ENCODE measurements at places on chromosomes 7 and 10.

GRCh38 chr7:18378989-18379605, 116.5 kb upstream of the HDAC9 start:
- DNase-seq: no peak

GRCh38 chr10:48507933-48508790, 96.7 kb downstream of the ARHGAP22 start:
- DNase-seq: no peak

GRCh38 chr10:68790476-68790875, 36.9 kb upstream of the STOX1 start:
- DNase-seq: no peak

- peak; percentile 73 for DNase-seq
These were observed at the start of gene HTRA1 for GRCh38 chr10:122461367-122461728. TSS of gene HTRA1 (plus strand) at chr10:122461553. CDS start at chr10:122461653, 100 bp downstream.

DNA sequence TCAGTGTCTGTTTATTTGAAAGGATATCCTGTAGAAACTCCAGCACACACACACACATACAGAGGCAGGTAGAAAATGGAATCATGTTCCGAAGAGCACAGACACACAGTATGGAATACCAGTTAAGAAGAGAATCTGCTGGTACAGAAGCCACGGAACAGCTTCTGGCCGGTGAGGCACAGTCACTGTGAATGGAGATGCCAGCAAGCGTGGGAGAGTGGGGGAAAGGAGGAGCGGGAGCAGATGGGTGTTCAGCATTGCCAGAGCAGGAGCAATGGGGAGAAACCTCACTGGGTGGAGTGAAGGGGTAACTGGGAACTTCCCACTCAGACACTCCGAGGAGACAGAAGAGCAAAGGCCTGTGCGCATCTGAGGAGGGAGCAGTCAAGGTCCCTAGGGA, 9.5 kb upstream of the IMPDH1 start:
- no peak for DNase-seq

DNA sequence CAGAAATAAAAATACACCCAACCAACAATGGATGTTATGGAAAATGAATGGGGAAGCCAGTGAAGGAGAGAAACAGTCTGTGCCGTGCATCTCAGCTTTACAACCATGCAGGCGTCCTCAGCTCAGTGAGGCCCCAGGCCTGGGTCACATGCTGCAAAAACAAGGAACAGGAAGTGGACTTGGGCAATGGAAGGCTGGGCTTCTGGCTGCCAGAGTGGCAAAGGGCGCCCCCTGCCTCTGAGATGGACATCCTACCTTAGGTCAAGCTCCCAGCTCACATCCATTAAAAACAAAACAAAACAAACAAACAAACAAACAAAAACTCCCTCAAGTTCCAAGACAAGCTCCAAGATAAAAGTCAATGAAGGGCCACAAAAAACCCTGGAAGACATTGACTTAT, 54.7 kb upstream of the AFAP1L2 start:
- peak; percentile 17 for DNase-seq

- no peak for DNase-seq
These were observed 14.5 kb downstream of the GPRIN2 start for GRCh38 chr10:46541735-46542566.

DNA sequence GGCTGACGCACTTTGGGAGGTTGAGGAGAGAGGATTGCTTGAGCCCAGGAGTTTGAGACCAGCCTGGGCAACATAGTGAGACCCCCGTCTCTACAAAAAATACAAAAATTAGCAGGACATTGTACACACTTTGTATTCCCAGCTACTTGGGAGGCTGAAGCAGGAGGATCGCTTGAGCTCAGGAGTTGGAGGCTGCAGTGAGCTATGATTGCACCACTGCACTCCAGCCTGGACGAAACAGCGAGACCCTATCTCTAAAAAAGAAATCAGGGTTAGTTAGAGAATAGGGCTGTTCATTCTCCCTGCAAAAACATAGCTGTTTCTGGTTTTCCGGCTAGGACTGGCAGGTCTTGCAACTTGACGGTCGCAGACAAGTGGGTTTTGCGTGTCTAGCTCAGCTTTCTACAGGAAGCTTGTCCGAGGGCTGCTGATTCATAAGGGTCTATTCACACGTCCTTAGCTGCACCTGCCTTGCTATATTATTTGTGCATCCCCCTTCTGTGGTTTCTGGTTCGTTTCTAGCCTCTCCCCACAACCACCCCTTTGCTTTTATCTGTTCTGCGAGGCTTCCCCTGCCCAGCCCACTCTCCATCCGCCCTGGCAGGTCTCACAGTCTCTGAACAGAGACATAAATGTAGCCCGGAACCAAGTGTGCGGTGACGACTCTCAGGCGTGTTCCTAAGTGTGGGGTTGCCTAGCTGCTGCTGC, 10.7 kb downstream of the AMZ1 start:
- DNase-seq: no peak

- no peak for DNase-seq
These were observed 119.9 kb upstream of the TMEM106B start for GRCh38 chr7:12091231-12091630.

DNA sequence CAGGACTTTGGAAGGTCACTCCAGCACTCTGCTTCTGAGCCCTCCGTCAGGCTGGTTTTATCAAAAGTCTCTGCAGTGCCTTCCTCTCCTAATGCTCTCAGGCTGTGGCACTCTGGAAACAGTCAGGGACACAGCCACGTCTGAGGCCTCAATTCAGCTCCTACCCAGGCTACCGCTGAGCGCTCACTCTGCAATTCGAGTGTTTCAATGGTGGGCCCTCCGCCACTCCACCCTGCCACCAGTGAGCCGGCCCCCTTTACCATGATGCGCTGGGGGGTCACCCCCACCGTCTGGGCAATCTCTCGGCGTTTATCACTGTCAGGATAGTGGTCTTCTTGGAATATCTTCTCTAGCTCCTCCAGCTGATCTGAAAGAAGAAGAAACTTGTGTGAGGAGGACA, 3.5 kb downstream of the NOBOX start:
- DNase-seq: no peak

DNA sequence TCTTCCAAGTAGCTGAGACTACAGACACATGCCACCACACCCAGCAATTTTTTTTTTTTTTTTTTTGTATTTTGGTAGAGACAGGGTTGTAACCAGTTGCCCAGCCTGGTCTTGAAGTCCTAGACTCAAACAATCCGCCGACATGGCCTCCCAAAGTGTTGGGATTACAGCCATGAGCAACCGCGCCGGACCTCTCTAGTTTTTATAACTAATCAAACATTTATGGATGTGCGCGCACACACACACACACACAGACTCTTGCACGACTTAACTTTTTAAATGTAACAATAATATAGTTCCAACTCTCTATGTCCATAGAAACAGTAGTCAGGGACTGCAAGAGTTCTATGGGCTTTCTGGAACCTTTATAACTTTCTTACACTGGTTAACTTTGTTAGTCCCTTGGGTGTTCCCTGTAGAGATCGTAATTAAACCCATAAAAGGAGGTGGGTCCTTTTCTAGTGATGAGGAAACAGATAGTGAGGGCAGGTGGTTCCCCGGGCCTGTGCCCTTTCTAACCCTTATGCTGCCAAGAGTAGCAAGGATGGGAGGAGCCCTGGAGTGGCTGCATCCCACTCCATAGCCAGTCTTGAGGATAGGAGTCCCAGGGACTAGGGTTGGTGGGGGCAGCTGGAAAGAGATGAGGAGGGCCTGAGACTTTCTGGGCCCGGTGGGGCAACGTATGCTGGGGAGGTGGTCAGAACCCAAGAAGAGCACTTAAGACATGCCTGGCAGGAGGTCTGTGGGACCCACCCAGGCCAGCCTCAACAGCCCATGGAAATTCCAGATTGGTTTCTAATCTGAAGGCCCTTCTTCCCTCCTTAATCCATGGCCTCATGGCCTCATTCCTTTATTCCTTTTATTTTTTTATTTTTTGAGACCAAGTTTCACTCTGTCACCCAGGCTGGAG, 8.6 kb downstream of the MARVELD1 start:
- DNase-seq: no peak

- DNase-seq: no peak
These were observed 13.6 kb downstream of the ENTPD7 start for GRCh38 chr10:99672884-99673283.

DNA sequence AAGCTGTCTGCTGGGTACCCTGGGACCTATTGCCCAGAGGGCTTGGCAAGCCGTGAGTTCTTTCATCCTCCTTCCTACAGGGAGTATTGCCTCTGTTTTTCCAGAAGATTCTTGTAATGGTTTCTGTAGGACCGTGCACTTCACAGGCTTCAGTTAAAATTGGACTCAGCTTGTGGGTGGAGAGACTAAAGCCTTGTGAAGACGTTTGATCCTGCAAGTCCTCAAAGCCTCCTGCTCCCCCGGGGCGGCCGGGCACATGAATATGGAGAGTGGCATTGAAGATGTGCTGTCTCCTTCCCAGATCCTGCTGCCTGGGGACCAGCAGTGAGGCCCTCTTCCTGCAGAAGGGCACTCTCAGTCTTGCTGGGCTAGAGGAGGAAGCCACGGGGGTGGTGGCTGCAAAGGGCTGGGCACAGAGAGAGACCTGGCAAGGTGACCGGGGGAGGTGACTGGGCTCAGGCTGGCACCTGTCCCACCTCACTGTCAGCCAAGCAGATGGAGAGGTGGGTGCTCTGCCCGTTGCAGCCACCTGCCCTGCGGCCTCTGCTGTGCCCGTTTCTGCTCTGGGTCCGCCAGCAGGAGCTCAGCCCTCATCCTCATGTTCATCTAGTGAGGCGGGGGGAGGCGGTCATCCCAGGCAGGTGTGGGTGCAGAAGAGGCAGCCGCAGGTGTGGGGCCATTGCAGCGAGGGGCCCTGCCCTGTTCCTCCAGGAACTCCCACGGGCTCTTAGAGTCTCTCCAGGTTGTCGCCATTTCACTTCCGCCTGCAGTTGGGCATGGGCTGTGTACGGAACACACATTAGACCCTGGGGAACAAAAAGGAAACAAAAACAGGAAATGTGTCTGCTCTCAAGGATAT, 55.7 kb downstream of the TMEM209 start:
- no peak for DNase-seq

GRCh38 chr10:86520871-86521677, 518 bp downstream of the WAPL start:
- peak; percentile 61 for DNase-seq

GRCh38 chr7:153103202-153103601, 343.6 kb downstream of the ACTR3B start:
- DNase-seq: no peak

DNA sequence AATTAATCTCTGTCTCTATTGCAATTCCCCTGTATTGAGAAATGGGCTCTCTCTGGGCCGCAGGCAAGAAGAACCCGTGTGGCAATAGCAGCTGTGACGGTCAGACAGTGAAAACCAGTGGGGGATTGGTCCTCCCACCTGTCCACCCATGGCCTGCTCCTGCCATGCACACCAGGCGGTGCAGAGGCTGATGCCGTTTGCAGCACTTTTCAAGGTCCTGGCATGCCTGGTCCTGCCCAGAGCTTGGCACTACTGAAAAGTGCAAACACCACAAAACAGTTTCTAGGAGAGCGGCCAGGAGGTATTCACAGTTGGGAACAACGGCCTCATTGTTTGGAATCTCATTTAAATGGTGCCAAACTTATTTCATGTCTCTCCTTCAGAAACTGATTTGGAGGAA, 41.5 kb downstream of the PSPH start:
- no peak for DNase-seq

DNA sequence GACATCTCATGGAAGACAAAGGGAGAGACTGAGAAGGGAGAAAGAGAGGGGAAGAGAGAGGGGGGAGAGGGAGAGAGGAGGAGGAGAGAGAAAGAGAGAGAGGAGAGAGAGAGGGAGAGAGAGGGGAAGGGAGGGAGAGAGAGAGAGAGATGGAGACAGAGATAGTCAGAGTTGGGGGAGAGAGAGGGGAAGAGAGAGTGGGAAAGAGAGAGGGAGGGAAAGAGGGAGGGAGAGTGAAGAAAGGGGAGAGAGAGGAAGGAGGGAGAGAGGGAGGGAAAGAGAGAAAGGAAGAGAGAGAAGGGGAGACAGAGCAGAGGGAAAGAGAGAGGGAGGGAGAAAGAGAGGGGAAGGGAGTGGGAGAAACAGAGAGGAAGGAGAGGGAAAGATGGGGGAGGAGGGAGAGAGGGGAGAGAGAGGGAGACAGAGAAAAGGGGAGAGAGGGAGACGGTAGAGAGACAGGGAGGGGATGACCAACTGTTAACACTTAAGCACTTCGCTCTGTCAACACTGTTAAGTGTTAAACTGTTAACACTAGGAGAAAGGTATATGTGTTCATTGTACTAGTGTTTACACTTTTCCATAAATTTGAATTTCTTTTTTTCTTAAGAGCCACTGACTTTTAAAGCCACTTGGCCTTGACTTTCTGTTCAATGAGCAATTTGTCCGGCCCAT, 21.8 kb upstream of the SDK1 start:
- no peak for DNase-seq

DNA sequence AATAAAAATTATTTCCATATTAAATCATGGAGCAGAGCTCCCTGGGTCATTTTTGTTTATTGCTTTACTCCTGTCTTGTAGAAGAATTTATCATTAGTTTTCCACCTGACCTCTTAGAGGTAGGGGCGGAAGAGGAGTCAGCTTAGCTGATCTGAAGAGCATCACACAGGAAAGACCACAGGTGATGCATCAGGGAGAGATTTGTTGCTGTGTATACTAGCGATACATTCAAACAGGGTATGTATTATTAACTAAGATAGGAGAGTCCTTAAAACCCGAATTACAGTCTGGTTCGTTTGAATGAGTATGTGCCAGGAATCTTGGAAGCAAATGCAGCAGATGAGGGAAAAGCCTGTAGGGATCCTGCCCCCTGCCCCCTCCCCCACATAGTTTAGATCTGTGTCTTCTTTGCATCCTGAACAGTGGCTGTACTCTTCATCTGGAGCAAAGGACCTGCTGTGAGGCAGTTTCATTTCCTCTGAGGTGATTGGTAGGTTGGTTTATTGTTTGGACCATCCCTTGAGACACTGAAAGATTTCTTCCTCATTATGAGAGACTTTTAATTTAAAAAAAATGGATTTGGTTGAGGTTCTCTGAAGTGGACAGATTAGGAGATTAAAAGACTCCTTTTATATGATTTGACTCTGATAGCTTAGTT, 177.0 kb downstream of the SND1 start:
- no peak for DNase-seq

DNA sequence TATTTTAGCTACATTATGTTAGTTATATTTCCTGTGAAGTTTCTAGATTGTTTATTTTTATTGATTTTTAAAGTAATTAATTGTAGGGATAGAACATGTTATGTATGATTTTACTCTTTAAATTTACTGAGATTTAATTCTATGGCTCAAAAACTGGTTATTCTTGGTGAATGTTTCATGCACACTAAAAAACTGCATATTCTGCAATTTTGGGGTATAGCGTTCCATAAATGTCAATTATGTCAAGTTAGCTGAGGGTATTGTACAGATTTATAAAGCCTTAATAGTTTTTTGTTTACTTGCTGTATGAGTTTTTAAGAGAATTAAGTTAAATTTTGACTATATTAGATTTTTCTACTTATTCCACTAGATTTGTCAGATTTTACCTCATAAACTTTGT, 669.7 kb downstream of the GRID1 start:
- no peak for DNase-seq

DNA sequence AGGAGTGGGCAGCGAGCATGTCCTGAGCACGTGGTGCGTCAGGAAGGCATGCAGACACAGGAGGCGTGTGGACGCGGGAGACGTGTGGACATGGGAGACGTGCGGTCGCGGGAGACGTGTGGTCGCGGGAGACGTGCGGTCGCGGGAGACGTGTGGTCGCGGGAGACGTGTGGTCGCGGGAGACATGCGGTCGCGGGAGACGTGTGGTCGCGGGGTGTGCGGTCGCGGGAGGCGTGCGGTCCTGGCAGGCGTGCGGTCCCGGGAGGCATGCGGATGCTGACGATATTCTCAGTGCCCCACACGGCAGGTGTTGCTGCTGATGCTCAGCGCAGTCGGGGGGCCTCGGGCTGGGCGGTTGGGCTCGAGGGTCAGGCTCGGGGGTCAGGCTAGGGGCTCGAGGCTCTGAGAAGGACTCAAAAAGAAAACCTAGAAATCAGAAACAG, 94.2 kb downstream of the NKX6-2 start:
- DNase-seq: no peak

- DNase-seq: peak; percentile 55
These were observed 170.3 kb downstream of the NRP1 start for GRCh38 chr10:33164060-33164709.

Data from AG10803 (cell line).